Substantia nigra (tissue), 51 donors: ENCODE measurements at places on chromosomes 5 and 9.

DNA sequence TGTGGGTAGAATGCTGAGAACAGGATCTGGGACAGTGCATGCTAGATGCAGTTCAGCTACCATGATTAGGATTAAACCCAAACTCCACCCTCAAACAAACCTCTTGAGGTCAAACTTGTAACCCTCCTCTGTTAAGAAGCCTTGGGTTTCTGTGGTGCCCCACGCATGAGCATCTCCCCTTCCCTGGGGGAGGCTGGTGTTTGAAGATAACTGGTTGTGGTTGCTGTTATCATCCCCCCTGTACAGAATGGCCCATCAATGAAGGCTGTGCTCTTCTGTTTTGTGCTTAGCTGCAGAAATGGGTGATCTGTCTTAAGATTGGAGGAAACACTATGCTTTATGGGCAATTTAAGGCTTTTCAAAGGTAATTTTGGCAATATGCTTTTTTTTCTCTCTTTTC lies 4.4 kb upstream of the DAB2IP start:
- DNase-seq = no peak

- no peak for DNase-seq
Measured at GRCh38 chr5:38258319-38259061, at the start of gene EGFLAM. TSS of gene EGFLAM (plus strand) at chr5:38258559. CDS start at chr5:38258755, 196 bp downstream.

- DNase-seq = no peak
Measured at GRCh38 chr5:151499501-151500035, 52.2 kb downstream of the SLC36A1 start.

DNA sequence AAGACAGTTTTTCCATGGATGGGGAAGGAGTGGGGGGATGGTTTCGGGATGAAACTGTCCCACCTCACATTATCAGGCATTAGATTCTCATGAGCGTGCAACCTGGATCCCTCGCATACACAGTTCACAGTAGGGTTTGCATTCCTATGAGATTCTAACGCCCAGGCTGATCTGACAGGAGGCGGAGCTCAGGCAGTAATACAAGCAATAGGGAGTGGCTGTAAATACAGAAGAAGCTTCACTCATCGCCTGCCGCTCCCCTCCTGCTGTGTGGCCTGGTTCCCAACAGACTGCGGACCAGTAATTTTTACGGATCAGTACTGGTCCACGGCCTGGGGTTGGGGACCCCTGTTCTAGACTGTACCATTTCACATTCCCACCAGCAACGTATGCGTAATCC lies 68.3 kb upstream of the OTULINL start:
- no peak for DNase-seq

- DNase-seq = no peak
Measured at GRCh38 chr9:124686918-124687317, 84.2 kb downstream of the NR6A1 start.

GRCh38 chr9:114189823-114190562 lies 34.7 kb downstream of the COL27A1 start:
- no peak for DNase-seq

- DNase-seq = no peak
Measured at GRCh38 chr9:69829484-69829883, 8.9 kb downstream of the CFAP95 start.
